Activated CD4-positive, CD25-positive, alpha-beta regulatory T cell (primary cell): ENCODE measurements at places on chromosomes 4 and X.

- DNase-seq, result no peak
Observed at GRCh38 chrX:40433160-40433559, 147.6 kb upstream of the ATP6AP2 start.

DNA sequence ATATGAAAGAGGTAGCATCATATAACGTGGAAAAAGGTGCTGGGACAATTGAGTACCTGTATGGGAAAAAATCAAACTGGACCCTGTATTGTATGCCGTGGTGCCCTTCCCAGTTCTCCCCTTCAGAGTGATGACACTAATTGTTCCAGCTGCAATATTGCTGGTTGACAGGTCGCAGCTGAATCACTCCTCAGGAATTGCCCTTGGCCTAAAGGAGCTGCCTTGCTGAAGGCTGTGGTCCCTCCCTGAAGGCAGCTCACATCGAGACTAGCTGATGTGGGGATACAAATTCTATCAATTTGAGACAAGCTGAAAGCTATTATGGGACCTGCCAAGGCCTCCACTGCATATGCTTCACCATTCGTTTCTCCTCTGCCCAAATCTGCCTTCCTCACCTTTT lies 39.3 kb upstream of the CXCL8 start:
- no peak for DNase-seq

GRCh38 chr4:101753721-101754120 lies 36.8 kb upstream of the BANK1 start:
- no peak for DNase-seq

- DNase-seq, result no peak
Observed at GRCh38 chr4:171601091-171601490, 212.1 kb upstream of the GALNTL6 start.

DNA sequence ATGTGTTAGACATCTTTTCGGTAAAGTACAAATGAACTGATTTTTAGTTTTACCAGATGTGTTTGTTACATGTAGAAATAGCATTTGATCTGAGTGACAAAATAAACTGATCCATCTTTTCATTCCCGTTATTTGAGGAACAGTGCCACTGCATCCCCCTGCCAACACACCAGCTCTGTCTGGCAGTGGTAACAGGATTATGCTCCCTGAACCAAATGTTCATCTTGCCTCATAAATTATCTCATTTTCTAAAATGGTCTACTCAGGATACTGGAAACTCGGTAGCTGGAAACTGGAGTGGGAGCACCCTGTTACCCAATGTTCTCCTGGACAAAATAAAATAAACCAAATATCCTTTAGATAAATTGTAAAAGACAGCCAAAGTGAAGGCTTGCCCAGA lies 171.6 kb downstream of the FAT4 start:
- DNase-seq, result no peak

DNA sequence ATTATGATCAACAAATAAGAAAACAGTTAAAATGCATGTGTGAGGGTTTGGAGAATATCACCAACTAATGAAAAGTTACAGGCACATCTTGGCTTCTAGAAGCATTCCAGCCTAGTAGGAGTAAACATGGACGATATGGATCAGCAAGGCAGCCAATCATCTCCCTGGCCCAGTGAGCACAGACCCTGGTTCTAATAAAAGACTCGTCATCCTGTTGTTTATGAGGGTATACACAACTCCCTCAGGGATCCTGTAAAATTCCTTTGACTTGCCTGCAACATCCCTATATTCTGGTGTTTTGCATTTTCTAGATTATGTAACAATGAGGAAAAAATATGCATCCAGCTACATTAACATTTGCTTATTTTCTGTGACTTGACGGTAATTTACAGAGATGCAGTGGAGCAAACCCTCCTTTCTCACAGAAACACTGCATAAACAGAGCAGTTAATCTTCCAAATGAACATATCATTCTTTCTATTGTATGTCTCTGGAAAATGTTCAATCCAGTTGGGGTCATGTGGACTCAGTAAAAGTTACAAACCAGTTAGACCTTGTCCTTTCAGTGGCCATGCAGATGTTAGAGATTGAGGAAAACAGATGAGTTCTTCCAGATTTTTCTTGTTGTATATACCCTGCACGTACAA lies 88.9 kb upstream of the NDP start:
- DNase-seq, result no peak

DNA sequence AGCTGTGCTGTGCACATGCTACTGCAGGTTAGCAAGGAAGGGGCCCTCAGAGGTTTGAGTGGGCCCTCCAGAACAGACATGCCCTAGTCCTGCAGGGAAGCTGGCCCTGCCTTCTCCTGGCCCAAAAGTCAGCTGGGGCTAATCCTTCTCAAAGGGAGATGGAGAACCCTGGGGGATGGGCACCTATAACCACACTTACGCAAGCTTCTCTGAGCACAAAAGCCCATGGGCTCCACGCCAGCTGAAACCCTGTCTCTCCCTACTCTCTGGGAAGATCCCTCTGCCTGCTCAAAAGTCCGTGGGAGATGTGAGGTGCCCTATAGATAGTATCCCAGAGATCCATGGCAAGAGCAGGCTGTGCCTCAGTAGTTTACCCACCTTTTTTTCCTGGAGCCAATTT lies 58.9 kb upstream of the DKK2 start:
- DNase-seq, result no peak

DNA sequence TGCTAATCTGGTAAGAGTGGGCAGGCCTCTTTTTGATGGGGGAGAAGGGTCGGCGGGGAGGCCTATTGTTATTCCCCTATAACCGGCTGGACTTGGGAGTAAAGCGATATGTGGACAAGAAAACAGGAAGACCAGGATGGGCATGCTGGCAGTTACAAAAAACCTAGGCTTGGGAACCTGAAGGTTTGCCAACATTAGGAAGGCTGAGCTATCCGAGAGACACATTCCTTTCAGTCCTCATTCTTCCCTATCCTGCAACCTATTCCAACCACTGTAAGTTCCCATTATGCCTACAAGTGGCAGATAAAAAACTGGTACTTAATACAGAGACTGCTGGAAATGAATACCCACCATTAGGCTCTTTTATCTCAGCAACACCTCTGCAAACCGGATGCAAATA lies 32.4 kb upstream of the CT47C1 start:
- no peak for DNase-seq

DNA sequence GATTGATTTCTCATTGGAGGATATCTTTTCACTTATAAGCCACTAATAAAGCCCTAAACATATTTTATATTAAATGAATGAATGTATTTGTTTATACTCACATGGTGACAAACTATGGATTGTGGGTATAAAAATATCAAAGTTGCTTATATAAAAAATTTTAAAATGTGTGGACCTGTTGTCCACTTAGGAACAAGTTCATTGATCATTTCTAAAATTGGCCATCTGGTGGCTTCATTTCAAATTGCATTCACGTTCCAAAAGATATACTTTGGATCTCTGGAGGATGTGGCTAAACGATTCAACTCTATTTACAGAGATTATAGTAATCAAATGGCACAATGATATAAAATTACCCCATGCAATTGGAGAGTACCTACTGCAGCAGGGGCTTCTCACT lies 32.5 kb downstream of the FSTL5 start:
- no peak for DNase-seq

DNA sequence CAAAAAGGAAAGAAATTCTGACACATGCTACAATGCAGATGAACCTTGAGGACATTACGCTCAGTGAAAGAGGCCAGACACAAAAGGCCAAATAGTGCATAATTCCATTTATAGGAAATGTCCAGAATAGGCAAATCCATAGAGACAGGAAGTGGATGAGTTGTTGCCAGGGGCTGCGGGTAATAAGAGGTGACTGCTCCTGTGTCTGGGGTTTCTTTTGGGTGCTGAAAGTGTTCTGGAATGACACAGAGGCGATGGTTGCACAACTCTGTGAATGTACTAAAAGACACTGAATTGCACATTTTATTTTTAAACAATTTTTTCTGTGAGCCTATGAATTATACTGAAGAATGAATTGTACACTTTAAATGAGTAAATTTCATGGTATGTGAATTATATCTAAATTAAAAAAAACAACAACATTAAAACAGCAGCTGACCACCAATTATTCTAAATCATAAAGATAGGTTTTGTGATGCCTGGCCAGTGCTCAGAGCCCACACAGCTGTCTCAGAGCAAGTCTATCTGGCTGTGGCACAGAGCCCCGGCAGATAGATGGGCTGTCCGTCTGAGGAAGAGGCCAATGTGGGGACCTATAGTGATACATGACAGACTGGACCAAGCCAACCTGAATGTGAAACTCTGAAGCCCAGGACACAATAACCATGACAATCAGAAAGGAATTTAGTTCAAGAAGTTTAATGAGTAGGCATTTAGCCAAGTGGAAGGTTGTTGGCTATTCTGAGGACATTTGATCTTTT lies 23.5 kb upstream of the IRAK1 start:
- DNase-seq, result no peak

GRCh38 chr4:5045097-5045496 lies 6.2 kb upstream of the STK32B start:
- no peak for DNase-seq

DNA sequence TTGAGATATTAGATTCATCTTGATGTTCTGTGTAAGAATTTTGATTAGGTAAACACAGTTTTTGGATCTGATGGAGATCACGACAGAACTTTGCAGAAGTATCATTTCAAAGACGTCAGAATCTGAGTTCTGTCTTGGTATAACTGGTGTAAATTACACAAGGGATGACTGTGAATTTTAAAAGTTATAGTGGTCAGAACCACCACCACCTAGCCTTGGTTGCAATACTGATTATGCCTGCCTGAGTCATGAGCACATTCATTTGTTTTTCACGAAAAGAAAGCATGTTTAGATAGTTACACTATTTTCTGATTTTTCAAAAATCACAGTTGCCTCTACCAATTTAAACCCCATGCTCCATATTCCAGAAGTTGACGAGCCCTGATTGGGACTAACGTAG lies 54.8 kb downstream of the ZFX start:
- no peak for DNase-seq

GRCh38 chrX:12701628-12702027 lies 89.6 kb upstream of the PRPS2 start:
- no peak for DNase-seq

- DNase-seq, result no peak
Observed at GRCh38 chrX:1151378-1152077, 60.9 kb downstream of the CRLF2 start.

DNA sequence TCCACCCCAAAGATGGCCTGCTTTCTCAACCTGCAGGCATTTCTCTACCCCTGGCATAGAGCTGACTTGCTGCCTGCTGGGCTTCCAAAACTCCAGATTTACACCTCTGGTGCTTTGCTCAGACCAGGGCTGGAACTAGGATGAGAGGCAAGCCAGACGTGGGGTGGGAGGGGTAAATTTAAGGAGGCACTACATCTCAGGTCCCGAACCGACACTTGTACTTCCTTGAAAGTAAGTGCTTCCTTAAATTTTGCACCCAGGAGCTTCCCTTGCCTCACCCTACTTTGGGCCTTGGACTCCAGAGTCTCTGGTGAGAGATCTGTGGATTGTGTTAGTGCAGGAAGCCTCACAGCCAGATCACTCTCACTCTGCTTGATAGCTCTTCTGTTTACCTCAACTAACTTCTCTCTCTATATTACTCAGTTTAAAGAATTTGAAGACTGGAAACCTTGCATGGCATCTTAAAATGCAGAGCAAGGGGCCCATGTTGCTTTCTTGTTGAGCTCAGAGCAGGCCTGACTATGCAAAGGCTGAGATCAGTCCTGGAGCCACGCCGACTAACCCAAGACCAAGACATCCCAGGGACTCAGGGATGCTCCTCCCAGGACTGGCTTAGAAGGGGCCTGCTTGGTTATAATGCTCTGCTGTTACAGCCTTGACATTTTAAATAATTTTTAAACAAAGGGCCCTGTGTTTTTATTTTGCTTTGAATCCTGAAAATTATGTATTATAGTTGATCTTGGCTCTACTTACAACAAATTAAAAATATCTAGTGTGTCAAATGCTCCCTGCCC lies 145.0 kb upstream of the LEF1 start:
- no peak for DNase-seq

DNA sequence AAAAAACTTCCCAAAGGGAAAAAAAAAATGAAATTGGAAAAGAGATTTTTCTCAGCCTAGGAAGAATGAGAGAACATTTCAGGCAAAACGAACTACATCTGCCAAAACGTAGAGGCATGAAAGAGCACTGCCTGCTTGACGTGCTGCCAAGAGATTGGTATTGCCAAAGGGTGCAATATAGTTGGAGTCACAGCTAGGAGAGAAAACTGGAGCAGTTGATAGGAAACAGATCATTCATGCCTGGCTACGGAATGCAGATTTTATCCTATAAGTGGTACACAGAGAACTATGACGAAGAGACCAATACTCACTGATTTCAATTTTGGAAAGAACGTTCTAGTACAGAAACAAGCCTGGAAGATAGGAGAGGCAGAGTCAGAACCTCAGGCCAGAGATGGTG lies 68.4 kb upstream of the IQCM start:
- DNase-seq, result no peak

DNA sequence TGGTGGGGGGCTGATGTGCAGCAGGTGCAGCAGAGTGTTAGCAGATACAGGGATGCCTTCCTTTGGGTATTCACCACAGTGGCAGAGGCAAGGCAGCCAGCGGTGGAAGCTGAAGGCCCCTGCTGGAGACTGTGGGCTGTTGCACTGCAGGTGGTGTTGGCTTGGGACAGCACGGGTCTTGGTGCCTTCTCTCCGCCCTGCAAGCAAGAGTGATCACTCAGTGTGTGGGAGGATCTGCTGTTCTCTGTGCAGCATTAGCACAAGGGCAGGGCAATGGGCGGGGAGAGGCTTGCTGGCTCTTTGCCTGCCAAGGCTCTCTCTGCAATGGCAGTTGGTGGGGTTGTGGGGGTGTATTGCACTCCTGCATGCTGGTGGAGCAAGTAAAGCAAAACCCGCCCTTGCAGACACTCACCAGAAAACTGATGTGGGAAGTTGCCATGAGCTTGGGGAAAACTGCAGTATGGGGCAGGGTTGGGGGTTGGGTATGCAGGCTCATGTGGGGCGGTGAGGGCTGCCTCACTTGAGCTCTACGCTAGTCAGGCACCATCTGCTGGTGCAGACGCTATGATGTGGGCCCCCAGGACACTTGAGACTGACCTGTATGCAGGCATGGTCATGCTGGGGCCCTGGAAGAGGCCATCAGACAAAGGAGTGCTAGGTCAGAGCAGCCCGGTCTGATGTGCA lies 820.8 kb upstream of the GRIA3 start:
- DNase-seq, result no peak

DNA sequence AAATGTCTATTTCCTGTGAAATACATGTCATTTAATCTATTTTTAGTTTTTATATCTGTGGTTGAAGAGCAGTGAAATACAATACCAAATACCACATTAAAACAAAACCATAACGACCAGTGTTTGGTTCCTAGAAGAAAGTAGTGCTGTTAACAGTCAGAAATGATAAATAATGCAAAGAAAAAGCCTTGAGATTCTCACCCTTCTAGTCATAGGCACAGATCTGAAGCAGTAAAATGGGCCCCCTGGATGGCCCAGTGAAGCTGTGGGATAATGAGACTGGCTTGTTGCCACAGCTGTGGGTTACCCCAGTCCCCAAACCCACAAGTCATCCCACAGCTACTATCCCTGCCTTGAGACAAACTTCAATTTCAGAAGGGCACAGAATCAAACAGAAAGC lies 137.3 kb upstream of the RPL34 start:
- no peak for DNase-seq
